Epithelial cell of proximal tubule (primary cell): ENCODE measurements at places on chromosomes 3 and 15.

DNA sequence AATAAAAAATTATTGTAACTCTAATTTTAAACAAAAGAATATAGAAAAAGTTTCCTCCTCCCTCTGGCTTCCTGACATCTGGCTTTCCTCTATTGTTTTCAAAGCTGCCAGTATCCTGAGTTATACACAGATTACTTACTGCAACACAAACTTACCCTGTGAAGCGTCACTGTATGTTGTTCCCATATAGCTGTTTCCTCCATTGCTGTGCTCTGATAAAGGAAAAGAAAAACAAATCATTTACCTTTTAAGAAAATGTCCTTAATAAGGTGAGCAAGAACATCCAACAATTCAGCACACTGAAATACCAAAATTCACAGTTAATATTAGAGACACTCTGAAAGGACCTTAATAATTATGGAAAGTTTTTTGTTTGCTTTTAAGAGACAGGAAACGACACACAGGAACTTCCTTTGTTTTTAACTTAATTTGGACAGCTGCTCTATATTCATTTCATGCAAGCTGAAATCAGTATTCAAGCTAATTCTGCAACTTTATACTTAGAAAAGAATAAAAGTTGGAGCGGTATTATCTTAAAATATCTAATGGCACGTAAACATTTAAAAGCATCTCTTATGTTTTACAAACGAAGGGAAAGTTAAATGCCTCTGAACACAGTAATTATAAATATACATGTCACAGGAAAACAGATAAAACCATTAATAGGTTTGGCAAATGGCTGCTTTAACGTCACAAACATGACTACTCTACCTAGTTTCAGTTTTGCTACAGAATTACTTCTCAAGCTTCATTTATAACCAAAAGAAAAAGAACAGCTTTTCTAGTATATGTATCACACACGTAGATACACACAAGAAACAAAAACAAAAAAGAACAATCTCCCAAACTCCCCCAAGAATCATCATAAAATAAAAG lies 21.5 kb downstream of the TJP1 start:
- no peak for DNase-seq

DNA sequence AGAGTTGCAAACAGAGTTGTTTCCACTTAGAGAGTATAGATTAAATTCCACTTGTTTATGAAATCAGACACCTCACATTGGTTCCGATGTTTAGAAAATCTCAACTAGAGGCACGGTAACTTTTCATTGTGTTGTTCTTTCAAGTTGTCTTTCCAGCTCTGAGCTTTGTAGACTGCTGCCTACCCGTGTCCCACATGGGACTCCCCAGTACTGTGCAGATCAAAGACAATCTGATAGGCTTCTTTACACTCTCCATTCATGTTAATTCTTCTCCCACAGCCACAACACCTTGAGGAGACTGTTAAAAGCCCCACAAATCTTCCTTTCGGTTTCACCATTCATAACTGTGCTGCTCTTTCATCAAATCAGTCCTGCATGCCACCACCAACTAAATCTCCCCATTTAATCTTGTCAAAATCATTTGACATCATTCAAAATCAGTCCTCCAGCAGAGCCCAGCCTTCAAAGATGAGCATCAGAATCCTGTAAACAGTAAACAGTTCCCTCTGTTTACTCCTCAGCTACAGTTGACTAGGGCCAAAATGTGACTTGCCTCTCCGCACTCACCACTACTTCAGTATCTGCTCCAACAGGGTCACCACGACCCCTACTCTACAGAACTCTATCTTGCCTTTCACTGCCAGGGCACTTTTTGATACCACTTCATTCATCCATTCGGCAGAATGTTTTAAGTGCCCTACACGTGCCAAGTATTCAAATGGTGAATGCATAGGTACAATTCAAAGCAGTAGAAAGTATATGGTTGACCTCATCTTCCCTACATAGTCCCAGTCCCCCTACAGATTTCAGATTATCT lies 8.3 kb downstream of the ANXA2 start:
- DNase-seq = no peak

GRCh38 chr3:192409201-192409837 lies 318.0 kb downstream of the FGF12 start:
- DNase-seq = no peak

DNA sequence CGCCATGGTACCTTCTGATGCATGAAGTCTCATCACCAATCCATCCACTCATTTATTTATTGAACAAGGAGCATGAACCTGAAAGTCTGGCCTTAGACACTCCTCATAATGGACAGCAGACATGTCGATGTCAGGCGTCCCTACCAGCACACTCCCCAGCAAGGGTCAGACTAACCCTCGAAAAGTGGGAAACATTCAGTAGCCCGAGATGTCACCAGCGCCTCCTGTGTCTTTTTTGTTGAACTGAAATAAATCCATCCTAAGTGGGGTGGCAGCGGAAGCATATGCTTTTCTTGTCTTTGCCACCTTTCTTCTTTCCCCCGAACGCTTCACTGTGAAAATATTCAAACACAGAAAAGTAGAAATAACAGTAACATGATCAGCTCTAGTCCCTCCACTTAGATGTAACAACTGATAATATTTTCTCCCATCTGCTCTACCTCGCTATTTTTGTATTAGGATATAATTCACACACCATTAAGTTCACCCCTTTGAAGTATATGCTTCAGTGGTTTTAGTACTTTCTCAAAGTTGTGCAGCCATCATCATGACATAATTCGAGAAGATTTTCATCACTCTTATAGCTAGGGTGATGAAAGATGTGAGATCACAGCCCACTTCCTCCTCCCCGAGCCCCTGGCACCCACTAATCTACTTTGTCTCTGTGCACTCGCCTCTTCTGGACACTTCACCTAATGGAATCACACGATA lies 121.6 kb downstream of the ADAMTS17 start:
- no peak for DNase-seq

DNA sequence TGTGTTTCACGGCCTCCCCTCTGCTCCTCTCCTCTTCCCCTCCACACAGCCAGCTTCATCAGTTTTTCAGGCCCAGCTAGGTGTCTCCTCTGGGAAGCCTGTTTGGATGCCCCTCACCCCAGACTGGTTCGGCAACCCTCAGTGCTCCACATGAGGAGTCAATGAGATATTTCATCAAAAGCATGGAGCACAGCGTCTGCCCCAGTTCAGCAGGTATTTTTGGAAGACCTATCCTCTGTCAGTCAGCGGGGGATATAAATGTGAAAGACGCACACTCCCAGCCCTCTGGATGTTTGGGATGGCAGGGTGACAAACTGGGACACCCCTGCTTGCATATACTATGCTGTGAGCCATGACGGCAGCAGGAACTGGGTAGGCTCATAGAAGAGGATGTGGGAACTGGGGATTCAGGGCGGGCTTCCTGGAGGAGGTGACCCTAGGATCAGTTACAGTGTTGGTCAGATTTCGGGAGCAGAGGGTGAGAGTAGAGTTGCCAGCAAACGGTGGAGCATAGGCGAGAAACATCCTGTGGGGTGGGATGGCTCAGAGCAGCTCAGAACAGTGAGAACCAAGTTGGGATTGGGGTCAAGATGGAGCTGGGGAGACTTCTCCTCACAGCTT lies 42.9 kb downstream of the PXYLP1 start:
- no peak for DNase-seq

DNA sequence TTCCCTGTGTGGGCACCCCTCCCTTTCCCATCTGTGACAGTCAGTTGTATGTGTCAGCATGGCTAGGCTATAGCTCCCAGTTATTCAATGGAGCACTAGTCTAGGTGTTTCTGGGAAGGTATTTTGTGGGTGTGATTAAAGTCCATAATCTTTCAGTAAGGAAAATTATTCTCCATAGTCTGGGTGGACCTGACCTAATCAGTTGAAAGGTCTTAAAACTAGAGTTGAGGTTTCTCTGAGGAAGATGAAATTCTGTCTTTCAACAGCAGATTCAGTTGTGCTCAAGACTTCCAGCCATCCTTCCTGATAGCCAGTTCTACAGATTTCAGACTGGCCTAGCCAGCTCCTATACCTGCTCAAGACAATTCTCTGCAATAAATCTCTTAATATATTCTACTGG lies 284.6 kb upstream of the PROK2 start:
- DNase-seq = no peak
